ENCODE measurements at places on chromosomes 4 and X. TPM values are rescaled to one million over a fixed set of nuclear protein-coding genes. Genes with fewer than 3 reads are reported as not detected.

DNA sequence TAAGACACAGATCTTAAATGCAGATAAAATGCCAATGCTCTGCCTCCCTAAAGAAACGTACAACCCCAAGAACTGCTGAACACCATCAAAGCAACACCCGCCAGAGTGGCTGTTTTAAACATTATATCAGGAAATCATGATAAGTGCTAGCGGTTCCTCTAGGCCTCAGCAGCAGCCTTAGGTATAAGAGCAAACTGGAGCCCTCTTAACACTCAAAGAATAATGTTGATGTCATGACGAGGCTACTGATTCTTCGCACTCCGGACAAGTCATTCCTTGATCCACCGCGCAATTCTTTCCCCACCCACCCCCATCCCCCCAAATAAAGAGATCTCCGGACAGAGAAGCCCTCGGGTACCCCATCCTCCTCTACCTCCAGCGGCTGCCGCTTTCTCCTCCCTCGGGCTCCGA, 507 bp downstream of the LIN54 start:
- no peak for DNase-seq

DNA sequence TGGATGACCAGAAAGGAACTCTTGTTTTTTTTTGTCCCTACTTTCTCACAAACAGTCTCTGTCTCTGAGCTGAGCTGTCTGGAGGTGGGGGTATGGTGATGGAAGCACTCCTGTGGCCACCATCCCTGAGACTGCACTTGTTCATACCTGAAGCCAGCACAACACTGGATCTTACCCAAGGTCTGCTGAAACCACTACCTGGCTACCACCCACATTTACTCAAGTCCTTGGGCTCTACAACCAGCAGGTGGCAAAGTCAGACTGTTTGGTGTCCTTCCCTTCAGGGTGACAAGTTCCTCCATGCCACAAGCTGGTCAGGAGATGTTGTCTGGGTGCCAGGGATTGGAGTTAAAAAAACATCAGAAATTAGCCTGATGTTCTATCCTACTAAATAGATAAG, 89.7 kb downstream of the NEXMIF start:
- DNase-seq: no peak

- DNase-seq: no peak
Observed at GRCh38 chr4:68359508-68359907, 9.6 kb upstream of the YTHDC1 start.

The EDA2R gene
- total RNA-seq: 3.8 TPM

DNA sequence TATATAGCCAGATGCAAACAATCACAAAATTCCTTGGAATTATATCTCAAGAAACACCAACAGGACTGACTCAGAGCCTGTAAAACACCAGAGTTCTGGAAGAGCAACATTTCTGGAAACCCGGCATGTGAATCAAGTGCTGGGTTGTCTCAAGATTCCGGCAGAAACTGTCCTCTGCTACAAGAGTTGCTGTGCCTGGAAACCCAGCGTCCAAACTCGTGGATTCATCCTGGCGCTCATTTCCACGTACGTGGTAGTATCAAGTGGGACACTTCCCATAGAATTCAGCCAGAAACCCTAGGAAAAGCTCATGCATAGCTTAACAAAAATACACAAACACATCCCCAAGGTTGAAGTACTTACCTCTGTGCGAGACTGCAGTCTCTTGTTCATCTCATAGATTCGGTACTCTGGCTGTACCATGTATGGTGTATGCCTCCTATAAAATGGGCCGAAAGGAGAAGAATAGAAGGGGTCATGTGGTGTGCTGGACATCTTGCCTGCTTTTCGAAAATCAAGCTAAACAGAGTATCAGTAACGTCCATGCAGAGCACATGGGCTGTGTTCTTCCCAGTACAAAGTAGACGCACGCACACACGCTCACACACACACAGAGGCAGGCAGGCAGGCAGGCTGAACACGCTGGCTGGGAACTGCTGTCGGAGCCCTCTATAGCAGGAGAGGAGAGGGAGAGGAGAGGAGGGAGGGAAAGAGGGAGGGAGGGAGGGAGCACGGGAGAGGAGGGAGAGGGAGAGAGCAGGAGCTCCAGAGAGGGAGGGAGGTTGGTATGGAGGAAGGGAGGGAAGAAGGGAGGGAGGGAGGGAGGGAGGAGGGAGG, at the start of gene LDB2:
LDB2 (minus strand) TSS at position 655 of the 837 bp plus-strand sequence.
- DNase-seq: no peak

- DNase-seq: no peak
Observed at GRCh38 chr4:122855353-122855890, 28.8 kb downstream of the FGF2 start.

DNA sequence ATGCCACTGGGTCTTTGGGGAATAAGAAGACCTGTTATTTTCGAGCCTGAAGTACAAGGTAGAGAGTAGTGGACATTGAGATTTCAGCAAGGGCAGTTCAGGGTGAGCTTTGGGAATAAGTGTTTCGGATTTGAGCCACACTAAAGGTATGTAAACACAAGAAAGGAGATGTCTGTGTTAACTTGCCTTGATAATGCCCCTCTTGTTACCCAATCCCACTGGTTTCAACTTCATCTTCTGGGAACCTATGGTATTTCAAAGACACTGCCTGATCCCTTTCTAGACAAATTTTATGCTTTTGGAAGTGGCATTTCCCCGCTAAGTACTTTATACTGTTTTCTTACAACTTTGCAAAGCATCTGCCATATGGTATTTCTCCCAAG, 79.4 kb downstream of the SLC9A6 start:
- DNase-seq: no peak

The F11 gene
- not detected for total RNA-seq

The REELD1 gene
- 12.8 TPM for total RNA-seq

DNA sequence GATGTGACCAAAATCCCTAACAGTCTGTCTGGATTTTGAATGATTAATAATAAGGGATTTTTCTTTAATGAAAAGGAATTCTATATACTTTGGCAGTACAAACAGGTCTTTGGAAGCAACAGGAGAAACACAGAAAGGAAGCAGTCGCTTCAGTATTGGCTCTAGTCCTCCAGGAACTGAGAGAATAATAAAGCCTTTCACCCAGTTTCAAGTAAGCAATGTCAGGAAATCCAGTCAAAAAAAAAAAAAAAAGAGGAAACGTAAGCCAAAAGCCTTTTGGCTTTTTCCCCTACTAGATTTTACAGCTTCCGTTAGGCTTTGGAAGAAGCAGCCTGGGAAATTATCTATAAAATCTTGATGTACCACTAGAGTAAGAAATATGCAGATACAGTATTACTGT, 61.7 kb upstream of the HDAC8 start:
- DNase-seq: no peak

DNA sequence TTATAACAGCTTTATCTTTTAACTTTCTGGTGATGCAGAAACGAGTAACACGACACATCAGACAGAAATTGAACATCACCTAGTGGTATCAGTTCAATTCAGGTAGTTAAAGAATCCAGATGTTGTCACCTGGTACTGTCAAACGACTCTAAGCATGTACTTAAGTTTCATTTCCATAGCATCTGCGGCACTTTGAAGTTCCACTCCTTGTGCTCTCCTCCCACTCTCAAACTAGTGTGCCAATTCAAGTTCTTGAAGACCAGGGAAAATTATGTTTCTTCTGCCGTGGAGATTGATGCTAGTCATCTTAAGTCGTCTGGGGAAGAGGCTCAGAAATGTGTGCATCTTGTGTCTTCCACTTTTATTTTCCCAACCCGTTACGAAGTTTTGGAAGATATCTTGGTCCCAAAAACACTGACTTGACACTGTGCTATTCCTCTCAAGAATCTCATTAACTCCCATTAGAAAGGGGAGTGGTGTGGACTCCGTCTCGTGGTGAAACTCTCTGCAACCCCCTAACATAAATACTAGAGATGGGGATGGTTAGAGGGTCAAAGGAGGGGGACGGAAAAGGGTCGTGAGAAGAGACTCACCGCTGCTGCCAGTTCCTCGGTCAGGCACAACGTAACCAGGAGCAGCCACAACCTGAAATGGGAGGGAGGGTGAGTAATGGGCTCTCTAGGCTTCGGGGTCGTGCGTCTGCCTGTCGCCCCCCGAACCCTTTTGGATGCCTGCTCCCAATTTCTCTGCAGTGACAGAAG, 693 bp downstream of the COL4A6 start:
- DNase-seq: no peak

DNA sequence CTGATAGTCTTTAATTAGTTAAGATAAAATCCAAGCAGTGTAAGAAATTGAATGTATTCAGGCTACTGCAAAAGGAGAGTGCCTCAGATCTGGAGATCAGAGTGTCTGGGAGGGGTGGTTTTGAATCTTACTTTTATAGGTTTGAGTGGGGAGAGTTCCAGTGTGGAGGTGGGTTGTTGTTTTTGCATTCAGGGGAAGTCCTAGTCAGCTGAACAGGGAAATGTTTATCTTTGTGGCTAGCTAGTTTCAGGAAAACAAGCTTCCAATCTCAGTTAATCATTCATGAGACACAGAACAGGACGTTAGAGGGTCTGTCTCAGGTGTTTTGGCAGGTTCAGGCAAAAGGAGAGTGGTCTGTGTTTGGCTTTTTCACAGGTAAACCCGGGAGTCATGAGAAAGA, 26.0 kb downstream of the ZNF81 start:
- no peak for DNase-seq

The CXXC4 gene
- 7.0 TPM for total RNA-seq

DNA sequence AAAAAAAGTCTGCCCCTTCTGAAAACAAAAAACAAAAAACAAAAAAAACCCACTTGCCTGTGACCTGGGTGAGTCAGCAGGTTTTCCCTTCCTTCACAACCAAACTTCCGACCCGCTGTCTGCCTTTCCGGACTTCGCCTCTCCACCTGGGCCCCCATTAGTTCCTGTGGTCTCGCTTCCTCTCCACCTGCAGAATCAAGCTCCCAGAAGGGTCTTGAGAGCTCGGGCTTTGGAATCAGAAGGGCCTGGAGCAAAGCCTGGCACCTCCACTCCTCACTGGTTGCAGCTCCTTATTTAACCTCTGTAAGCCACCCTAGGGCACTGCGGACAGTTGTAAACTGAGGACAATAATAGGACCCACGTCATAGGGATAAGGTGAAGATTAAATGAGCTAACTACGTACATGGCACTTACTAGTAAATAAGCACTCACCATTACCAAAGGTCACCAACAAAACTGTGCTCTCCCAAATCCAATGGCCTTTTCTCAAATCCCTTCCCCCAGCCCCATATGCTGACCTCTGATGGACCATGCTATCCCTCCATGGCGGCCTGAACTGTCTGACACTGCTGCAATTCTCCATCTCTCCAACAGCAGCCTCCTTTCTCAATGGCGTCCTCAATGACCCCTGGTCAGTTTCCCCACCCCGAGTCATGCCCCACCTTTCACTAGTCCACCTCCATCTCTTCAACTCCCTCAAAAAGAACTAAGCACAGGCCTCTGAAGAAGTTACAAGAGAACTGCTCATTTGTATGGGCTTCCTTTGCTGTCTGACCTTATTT, 64.2 kb downstream of the IRF2 start:
- no peak for DNase-seq

DNA sequence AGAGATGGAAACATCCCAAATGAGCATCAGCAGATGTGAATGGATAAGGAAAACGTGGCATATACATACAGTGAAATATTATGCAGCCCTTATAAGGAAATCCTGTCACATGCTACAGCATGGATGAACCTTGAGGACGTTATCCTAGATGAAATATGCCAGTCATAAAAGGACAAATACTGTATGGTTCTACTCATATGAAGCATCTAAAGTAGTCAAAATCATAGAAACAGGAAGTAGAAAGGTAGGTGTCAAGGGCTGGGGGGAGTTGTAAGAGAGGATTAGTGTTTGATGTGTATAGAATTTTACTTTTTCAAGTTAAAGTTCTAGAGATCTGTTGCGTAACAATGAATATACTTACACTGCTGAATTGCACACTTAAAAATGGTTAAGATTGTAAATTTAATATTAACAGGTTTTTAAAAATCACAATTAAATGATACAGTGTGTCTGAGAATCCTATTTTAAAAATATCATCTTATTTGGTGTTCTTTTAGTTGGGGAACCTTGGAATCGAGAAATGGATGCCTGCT, 58.5 kb downstream of the KDM6A start:
- no peak for DNase-seq

GRCh38 chr4:1933700-1934099, 62.5 kb downstream of the NSD2 start:
- DNase-seq: no peak
